Inflammatory macrophage treated with lipopolysaccharide for 1 hour (primary cell): ENCODE measurements at places on chromosomes 16 and 17.
A peak's percentile ranks its signal among the peaks of the same experiment; 100 is the strongest.

DNA sequence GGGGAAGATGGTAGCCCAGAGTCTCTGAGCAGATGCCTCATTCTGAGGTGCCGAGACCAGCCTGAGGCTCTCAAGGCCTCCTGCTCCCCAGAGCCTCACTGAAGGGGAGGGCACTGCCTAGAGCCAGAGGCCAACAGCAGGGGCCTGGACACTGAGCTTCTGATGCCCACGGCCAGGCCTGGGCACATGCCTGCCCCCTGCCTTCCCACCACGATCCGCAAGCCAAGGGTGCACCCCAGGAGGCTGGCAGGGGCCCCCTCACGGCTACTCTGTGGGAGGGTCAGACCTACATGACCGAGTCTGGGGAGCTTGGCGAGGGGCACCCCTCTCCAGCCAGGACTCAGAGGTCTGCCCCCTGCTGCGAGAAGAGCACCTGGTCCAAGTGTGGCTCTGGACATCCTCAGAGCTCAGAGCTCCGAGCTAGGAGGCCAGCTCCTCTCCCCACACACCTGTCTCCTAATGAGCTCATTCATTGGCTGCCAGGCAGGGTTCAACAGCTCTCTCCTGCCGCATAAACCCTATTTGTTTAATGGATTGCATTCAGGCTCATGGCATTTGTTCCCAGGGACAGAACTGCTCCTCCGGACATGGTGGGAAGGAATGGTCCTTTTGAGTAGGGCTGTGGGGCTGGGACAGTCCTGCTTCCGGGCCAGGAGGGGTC lies 13.9 kb downstream of the OTOP3 start:
- no peak for DNase-seq

DNA sequence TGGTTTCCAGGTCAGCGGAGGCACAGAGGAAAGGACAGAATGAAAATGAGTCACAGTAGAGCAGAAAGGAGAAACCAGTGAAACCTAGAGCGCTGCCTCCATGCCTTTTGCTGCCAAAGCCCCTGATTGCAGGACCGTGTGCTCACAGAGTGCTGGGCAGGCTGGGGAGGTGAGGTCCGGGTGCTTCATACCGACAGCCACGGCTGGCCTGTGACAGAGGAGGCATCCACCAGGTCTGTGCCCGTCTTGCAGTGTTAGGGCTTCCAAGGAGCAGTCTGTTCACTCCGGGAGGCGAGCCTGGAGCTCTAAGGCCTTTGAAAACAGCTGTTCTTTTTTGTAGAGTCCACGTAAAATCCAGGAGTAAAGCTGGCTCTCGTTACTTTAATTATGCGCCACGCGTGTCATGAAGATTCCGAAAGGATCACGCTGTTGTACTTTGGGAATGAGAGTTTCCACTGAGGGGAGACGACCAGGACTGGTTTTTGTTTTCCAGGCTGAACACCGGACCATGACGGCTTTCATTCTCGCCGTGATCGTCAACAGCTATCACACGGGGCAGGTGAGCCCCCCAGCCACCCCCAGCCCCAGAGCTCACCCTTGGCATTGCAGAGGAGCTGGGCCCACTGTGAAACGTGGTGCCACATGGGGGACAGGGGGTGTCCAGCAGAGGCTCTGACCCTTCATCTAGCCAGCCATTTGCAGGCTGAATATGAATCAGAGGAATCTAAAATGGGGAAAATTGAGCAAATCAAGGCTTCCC lies 108.5 kb upstream of the CHMP6 start:
- DNase-seq, result no peak

DNA sequence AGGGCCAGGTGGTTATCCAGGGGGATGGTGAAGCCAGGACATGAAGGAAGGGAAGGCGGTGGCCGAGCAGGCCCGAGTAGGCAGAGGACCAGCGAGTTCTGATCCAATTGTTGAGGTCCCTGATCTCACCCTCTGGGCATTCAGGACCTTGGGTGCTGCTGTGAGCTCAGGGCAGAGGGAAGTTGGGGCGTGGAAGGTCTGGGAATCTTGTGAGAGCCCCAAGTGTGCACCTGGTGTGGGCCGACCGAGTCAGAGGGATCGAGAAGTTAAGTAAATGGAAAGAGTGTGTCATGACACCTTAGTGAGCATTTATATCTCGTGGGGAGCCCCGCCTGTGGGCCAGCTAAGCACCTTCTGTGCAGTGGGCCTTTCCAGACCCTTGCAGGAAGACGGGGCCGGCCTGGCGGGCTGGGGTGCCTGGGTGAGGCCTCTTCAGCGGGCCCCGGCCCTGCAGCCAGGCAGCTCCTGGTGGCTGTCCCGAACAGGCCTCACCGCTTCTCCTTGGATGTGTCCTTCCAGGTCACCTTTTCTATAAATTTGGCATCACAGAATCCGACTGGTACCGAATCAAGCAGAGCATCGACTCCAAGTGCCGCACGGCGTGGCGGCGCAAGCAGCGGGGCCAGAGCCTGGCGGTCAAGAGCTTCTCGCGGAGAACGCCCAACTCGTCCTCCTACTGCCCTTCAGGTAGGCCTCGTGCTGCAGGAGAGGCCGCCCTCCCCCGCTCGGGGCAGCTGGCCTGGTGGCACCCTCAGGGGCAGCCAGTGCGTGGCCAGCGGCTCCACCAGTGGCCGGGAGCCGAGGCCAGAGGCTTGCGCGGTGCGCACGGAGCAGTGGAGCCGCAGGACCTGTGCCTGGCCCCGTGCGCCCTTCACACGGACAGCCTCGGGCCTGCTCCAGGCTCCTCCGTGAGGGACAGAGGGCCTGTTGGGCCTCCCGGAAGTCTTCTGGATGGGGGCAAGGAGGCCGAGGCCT lies 76.0 kb downstream of the BANP start:
- no peak for DNase-seq

- DNase-seq, result no peak
Measured at GRCh38 chr17:60559995-60560859, 34.2 kb upstream of the APPBP2 start.

- no peak for DNase-seq
Measured at GRCh38 chr16:66391726-66392670, 25.5 kb downstream of the CDH5 start.

DNA sequence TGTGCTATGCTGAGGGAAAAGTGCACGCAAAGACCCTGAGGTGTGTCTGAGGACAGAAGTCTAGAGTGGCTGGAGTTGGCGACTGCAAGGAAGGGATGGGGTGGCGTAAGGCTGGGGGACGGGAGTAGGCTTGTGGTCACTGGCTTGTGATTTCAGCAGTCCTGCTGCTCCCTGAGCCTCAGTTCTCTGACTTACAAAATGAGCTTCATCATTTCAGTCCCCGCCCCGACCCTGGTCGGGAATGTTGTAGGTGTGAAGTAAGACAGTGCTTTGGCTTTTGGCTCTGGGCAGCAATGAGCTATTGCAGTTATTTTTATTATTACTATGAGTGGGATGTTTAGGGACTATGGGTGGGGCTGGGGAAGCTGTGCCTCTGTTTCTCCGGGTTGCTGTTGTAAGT lies 8.6 kb downstream of the ADGRG1 start:
- no peak for DNase-seq

- no peak for DNase-seq
Measured at GRCh38 chr17:19583871-19584270, 50.2 kb downstream of the SLC47A1 start.

GRCh38 chr17:19456016-19456927 lies 45.2 kb downstream of the RNF112 start:
- DNase-seq, result no peak

- DNase-seq, result no peak
Measured at GRCh38 chr17:16929035-16929680, 42.8 kb downstream of the TNFRSF13B start.

DNA sequence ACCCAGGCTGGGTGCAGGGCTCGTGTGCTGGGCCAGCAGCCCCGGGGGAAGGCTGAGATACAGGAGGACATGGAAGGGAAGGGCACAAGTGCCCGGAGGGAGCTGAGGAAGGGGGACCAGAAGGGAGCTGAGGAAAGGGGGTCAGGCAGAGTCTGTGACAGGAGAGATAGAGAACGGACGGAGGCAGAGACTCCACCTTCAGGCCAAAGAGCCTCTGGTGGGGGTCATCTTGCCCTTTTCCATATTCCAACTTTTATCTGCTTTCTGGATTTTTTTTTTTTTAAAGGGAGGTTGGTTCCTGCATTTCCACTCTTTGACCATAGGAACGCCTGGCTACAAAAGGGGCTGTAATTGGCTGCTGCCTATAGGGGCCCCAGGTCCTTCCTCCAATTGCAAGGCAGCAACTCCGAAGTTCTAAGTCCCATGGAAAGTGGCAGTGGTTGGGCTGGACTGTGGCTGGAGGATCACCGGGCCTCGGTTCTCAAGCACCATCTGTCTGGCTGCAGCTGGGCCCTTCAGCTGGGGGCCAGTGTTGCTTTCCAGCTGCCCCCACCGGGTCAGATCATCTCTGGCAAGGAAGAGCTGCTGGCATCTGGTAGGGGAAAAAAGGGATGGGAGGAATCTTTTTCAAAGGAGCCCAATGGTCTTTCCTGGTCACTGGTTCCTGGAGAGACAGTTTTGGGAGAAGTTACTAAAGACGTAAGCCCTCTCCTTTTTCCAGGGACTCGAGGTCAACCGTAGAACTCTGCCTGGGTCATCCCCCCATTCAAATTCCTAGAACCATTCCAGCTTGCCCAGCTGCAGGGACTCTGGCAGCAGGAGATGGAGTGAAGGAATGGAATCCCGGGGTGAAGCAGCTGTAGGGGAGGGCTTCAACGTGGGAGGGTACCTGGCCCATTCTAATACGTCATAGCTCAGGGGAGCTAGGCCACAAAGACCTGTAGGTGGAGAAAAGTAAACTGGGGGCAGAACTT lies 13.1 kb upstream of the MRPS23 start:
- DNase-seq, result no peak

DNA sequence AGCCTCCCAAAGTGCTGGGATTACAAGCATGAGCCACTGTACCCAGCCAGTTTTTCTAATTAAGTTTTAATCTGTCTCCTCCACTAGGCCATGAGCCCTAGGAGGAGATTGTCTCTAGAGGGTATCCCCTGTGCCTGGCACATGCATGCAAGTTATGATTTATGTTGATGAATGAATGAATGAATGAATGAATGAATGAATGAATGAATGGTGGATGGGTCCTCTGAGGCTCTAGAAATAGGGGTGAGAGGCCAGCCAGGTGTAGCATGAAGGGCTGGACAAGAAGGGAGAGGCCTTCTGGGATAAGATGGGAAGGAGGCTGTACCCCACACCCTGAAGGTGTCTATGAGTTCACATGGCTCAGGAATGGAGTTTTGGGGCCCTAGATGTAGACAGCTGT lies 48.8 kb downstream of the EMP2 start:
- DNase-seq, result no peak

DNA sequence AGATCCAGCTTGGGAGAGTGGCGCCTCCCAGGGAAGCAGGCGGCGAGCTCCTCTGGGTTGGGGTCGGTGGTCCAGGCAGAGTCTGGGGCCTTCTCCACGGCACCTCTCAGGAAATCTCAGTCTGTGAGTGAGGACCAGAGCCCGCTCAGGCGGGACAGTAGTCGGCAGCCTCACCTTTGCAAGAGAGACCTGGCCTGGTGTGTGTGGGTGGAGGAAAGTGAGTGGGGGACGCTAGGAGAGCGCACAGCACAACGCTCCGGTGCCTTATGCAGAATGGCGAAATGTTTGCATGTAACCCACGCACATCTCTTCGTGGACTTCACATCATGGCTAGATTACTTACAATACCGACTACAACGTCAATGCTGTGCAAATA lies 2.2 kb downstream of the AHSP start:
- DNase-seq, result no peak

- DNase-seq, result peak; percentile 27
Measured at GRCh38 chr16:23148513-23149266, 562 bp downstream of the USP31 start.

- DNase-seq, result peak; percentile 63
Measured at GRCh38 chr16:67865318-67865717, 7.5 kb upstream of the EDC4 start.

GRCh38 chr16:81821436-81822128 lies 42.5 kb downstream of the PLCG2 start:
- DNase-seq, result no peak

DNA sequence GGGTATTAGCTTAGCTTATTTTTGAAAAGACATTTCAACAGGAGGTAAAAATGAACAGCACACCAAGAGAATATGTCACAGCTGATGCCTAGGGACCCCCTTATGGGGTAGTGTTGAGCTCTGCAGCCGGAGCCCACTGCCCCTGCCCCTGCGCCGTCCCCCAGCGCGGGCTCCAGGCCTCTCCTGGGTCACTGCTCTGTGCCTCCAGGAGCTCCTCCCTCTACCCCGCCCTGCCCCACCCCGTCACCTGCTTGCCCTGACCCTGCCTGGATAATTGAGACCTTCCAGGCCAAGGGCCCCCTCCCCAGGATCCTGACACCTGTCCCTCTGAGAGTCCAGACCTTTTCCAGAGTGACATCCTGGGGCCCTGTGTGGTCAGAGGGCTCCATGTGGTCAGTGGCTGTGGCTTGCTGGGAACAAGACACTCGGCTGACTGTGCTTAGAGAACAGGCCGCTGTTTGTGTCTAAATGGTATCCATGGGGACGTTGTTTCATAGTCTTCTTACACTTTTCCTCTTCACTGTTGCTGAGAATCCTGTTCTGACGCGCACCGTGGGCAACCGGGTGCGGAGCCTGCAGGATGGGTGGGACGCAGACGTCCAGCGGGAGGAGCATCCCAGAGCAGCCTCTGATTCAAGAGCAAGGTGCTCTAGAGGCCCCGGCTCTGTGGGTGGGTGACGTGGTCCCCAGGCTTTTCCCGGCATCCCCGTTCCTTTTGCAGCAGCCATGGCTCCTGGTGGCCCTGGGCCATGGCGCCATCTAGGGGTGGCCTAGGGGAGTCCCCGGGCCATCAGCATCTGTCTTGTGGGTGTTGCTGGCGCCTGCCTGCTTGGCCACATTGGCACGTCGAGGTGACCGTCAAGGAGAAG lies 20.0 kb upstream of the WFIKKN1 start:
- DNase-seq, result peak; percentile 43

GRCh38 chr17:44610871-44611270 lies 45.4 kb upstream of the MEIOC start:
- DNase-seq, result peak; percentile 9

DNA sequence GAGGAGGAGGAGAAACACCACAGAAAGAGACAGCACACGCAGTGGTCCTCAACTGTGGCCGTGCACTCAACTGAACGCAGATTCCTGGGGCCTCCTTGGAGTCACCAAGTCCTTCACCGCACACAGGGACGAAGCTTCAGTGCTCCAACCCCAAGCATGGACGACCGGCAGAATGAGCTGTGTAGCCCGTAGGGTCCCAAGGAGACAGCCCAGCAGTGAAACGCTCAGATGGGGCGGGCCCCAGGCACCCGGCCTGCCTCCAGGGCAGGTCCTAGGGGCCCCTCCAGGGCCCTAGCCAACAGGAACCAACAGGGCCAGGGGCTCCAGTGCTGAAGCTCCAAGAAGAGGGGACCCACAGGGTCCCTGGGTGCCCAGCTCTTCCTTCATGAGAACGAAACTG lies 13.2 kb downstream of the RAB40B start:
- no peak for DNase-seq

GRCh38 chr16:72311426-72311825 lies 139.5 kb upstream of the PMFBP1 start:
- DNase-seq, result no peak

GRCh38 chr16:67661101-67661761 lies 471 bp downstream of the PARD6A start:
- no peak for DNase-seq
